ENCODE measurements at places on chromosomes 1 and 21. TPM values are rescaled to one million over a fixed set of nuclear protein-coding genes. Genes with fewer than 3 reads are reported as not detected.

Gene ATP1A2
- total RNA-seq = 153 TPM

Gene TDRD10
- 1.2 TPM for total RNA-seq

Gene BACH1
- 85.3 TPM for total RNA-seq

Gene AVPR1B
- total RNA-seq = not detected

Gene UHMK1
- total RNA-seq = 34.6 TPM

Gene SLC9C2
- not detected for total RNA-seq

Gene F13B
- total RNA-seq = not detected

Gene KLHDC9
- total RNA-seq = 9.9 TPM

Gene S100A3
- 1.6 TPM for total RNA-seq

Gene C1orf21
- total RNA-seq = 80.0 TPM

Gene CHAF1B
- 0.36 TPM for total RNA-seq

Gene SFN
- 1.1 TPM for total RNA-seq

Gene B3GALT2
- total RNA-seq = 4.9 TPM

Gene LCE1F
- not detected for total RNA-seq

- no peak for DNase-seq
Measured at GRCh38 chr1:241591736-241592135, 48.4 kb downstream of the CHML start.

DNA sequence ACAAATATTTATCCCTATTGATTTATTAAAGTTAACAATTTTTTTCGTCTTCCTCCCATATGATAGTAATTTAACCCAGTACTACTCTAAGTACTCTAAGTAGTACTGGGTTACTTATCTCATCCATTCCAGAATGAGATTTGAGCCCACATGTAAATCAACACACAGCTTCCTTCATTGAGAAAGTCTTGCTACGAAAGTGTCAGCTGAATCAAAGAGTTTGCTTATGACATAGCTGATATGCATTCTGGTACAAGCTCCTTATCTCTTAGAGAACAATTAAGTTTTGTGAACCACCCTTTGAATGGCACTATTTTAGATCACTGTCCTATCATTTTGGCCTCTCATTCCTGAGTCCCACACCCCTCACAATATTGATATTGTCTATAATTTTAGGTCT, 2.4 kb upstream of the SLC44A3 start:
- DNase-seq = no peak

DNA sequence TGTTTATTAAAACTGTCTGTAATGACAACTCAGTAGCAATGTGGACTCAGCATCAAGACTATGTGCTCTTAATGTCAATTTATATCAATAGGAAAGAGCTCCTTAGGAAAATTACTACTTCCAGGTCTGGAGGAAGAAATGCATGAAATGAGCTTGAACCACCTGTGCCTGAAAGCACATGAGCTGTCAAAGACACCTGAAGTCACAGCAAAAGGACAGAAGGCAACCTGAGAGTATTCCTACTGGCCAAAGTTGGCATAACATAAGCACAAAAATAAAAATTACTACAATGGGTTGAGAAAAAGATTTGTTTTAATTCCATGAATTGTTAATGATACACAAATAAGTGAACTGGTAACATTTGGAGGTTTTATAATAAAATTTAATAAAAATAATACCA, 13.4 kb upstream of the KRTAP7-1 start:
- DNase-seq = no peak

DNA sequence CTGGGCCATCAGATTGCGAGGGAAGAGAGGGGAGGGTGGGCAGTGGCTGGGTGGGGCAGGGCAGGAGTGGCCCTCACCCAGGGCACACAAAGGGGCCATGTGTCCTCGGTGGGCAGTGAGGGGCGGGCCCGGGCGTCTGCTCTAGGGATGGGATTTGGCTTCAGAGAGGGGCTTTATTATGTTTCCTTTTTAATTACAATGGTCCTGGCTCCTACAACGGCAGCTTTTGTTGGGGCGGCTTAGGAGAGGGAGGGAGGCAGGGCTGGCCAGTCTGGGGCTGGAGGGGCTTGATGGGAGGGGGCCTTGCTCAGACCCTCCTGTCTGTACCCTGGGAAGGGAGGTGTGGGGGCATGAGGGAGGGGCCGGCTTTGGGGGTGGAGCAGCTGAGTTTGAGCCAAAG, 102.8 kb upstream of the WNT4 start:
- DNase-seq = no peak

DNA sequence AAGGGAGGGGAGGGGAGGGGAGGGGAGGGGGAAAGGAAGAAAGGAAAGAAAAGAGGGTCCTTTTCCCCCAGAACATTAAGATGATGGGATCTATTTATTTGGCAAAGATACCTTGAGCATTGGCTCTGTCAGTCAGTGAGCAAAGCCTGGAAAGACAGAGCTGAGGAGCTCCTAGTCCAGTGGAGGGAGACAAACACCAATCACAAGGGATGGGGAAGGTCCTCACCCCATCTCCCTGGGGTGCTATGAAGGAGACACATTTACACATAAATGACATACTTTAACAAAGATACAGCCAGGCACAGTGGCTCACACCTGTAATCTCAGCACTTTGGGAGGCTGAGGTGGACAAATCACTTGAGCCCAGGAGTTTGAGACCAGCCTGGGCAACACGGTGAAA, 154.9 kb upstream of the TIAM1 start:
- no peak for DNase-seq

DNA sequence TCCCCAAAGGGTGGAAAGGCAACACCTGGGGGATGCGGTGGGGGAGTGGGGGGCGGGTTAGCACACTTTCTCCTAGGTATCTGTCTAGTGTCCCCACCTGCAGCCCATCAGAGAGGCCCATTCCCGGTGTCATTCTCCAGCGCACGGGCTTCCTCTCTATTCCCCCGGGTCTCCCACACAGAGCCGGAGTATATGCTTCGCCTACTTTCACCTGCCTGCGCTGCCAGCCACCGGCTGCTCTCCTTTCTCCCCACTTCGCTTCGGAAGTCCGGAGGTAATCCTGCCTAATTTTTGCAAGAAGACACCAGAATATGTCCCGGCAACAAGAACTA, 852 bp downstream of the RGS7 start:
- no peak for DNase-seq

GRCh38 chr1:168110896-168111545, 25.7 kb downstream of the GPR161 start:
- DNase-seq = no peak

- DNase-seq = no peak
Measured at GRCh38 chr1:33713058-33713877, 150.6 kb upstream of the HMGB4 start.

DNA sequence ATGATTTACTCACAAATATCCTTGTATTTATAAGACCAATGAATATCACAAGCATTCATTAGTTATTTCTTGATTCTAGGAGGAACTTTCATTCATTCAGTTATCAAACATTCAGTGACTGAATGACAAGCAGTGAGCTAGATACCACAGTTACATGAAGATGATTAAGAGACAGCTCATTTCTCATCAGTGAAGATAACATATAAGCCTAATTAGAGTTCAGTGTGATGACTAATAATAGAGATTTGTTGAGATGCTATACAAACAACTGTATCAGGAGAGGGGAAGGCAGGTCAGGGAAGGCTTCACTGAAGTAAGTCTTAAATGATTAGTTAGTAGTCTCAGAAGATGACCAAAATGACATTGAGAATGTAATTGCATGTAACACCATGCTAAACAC, 14.6 kb upstream of the C1orf105 start:
- no peak for DNase-seq

DNA sequence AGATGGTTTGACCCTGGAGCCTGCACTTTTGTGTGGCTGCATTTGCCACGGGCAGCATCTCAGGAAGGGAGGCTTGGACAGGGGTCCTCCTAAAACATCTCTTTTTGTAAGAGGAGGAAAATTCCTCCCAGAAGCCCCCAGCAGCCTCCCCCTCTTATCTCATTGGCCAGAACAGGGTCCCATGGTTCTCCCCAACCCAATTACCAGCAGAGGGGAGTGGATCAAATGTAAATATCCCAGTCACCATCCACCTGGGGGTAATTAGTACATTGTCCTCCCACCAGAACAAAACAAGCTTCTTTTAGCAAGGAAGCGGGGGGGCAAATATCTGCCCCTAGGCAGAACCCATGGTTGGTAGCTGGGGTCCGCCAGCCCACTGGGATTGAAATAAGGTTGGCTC, 44.7 kb upstream of the TENT5B start:
- no peak for DNase-seq

- no peak for DNase-seq
Measured at GRCh38 chr1:30089024-30089430, 634.4 kb downstream of the MATN1 start.

- DNase-seq = no peak
Measured at GRCh38 chr1:51156752-51157151, 54.7 kb downstream of the C1orf185 start.

GRCh38 chr1:238960071-238960470, 426.3 kb upstream of the CHRM3 start:
- DNase-seq = no peak

GRCh38 chr1:66446261-66447001, 87.5 kb upstream of the SGIP1 start:
- DNase-seq = no peak

GRCh38 chr1:32063261-32063681, 9.5 kb upstream of the TMEM39B start:
- no peak for DNase-seq

DNA sequence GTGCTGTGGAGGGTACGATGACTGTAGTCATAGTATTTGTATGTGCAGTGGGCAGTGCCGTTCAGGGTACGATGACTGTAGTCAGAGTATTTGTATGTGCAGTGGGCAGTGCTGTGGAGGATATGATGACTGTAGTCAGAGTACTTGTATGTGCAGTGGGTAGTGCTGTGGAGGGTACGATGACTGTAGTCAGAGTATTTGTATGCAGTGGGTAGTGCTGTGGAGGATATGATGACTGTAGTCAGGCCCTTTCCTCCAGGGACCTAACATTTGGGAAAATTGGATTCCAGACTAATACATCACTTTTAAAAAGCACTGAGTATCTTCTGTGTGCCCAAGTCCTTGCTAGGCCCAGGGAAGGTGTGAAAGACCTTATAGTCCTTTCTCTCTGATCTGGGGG, 2.9 kb downstream of the ZNF672 start:
- no peak for DNase-seq

DNA sequence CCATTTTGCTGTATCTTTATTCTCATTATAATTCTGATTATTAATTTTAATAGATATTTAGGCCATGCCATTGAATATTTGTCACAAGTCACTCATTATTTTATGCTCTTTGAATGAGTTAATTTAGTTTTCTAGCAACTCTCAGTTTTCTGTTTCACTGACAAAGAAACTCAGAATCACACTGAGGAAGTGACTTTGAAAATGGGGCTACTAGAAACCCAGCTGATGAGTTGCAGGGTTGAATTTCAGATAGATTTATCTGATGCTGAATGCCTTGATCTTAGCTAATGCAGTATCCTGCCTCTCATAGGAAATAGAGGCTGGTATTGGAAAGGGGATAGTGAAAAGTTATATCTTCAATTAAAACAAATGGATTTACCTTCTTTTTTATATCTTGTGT, 67.4 kb upstream of the PLA2G4A start:
- no peak for DNase-seq

DNA sequence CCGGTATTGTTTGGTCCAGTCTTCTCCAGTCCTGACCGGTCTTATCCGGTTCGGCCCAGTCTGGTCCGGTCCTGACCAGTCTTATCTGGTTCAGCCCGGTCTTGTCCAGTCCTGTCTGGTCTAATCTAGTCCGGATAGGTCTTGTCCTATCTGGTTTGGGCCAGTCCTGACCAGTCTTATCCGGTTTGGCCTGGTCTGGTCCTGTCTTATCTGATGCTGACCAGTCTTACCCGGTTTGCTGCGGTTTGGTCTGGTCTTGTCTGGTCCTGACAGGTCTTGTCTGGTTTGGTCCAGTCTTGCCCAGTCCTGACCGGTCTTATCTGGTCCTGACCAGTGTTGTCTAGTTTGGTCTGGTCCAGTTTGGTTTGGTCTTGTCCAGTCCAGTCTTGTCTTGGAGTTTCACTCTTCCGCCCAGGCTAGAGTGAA, 30.1 kb downstream of the DHX9 start:
- DNase-seq = no peak

DNA sequence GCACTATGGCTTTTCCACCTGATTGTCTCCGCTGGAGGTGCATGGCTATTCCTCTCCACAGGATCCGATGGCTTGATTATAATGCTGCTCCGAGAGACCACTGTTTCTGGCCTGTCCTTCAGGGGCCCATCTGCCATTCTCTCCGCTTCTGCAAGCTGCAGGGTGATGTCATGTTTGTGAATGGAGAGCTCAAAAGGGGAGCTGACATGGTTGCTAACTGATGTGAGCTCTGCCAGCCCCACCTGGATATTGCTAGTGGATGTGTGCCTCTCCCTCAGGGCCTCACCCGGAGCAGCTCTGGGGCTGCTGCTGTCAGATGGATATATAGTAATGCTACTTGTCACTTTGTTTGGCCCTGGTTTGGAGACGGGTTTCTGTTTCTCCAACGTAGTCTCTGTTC, 72.3 kb downstream of the KDM1A start:
- DNase-seq = no peak

DNA sequence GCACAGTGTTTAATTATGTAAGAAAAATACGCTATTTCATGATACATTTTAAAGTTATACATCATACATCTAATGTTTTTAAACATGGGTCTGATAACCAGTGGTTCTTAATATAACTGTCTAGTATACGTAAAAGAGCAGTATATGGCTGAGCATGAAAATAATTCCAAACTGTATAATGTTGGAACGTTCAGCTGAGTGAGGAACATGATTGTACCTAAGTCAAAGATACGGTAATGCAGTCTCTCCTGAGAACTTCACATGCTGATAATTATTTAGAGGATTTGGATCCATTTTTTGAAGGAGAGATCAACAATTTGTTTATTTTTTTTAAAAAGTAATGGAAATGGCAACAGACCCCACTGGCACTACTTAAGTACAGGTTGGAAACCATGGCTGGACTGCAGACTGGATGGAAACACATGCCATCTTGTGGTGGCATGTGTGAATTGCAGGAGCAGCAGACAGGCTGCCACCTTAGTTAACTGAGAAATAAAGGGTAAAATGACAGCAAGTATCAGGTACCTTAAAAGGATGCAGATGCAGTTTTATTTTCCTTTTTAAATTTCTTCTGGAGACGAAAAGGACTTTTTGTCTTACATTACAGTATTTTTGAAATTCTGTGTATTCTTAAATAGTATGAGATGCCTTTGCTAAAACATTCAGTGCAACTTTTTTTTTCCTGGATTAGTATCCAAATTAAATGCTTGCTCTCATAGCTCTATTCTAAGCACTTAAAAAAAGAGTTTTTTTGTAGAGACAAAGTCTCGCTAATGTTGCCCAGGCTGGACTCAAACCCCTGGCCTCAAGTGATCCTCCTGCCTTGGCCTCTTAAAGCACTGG, 73.8 kb downstream of the MTR start:
- DNase-seq = no peak

- DNase-seq = no peak
Measured at GRCh38 chr1:234758851-234759250, 148.9 kb upstream of the IRF2BP2 start.

- no peak for DNase-seq
Measured at GRCh38 chr1:15057834-15058233, 95.7 kb upstream of the TMEM51 start.

Measured in sigmoid colon (tissue), 7 donors.